ENCODE measurements at places on chromosomes 5 and 9. TPM values are rescaled to one million over a fixed set of nuclear protein-coding genes. Genes with fewer than 3 reads are reported as not detected.

- DNase-seq: no peak
- H3K4me3 ChIP-seq: no peak overlapping the region
- H3K36me3 ChIP-seq: no peaks in the 10 kb centered on the region
- H3K27me3 ChIP-seq: peaks cover 4% of the 10 kb centered on the region
These were observed 75.3 kb upstream of the PJA2 start for GRCh38 chr5:109485030-109485429.

- no peak overlapping the region for H3K27ac ChIP-seq
- no peak overlapping the region for H3K4me3 ChIP-seq
- no peak for DNase-seq
- no peaks in the 10 kb centered on the region for H3K27me3 ChIP-seq
- H3K4me1 ChIP-seq: peaks cover 5% of the 10 kb centered on the region
These were observed 54.2 kb downstream of the RASGRF2 start for GRCh38 chr5:81014348-81014747.

GRCh38 chr5:5617024-5617423 lies 194.5 kb downstream of the ICE1 start:
- H3K27me3 ChIP-seq: no peaks in the 10 kb centered on the region
- H3K4me3 ChIP-seq: no peak overlapping the region
- peaks cover 4% of the 10 kb centered on the region for H3K4me1 ChIP-seq
- no peak for DNase-seq
- no peak overlapping the region for H3K27ac ChIP-seq
- H3K36me3 ChIP-seq: no peaks in the 10 kb centered on the region

GPR151 gene
- not detected for total RNA-seq

MYOZ3 gene
- total RNA-seq: 6.1 TPM

AK8 gene
- total RNA-seq: 5.5 TPM

SEC16A gene
- total RNA-seq: 74.6 TPM
